Inflammatory macrophage treated with lipopolysaccharide for 1 hour (primary cell): ENCODE measurements at places on chromosomes 5 and 9.

DNA sequence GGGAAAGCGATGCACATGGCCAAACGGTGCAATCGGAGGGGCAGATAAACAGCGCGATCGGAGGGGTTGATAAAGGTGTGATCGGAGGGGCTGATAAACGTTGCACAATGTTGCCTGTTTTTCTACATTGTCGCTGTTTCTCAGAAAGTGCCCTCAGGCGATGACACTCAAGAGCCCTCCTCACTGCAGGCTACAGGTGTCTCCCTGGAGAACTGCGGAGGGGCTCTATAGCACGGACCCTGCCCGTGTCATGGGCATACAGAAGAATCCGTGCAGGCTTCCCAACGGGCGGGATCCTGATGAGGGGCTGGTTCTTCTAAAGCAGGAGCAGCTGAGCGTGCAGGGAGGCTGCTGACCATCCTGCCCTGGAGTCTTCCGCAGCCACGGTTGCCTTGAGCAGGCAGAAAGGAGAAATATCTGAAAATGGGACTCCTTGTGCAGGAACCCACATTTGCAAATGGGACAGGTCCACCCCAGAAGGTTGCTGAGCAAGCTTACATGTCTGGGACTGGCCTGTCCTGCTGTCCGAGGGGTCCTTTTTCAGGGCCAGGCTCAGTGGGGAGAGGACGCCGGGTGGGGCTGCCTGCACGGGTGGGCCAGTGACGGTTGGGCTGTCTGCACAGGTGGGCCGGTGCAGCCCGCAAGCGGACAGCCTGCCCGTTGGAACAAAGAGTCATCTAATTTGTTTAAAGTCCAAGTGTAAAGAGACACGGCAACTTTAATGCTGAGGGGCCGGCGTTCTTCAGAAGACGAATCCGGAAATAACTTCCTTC, 25.1 kb upstream of the LPCAT1 start:
- DNase-seq, result no peak

DNA sequence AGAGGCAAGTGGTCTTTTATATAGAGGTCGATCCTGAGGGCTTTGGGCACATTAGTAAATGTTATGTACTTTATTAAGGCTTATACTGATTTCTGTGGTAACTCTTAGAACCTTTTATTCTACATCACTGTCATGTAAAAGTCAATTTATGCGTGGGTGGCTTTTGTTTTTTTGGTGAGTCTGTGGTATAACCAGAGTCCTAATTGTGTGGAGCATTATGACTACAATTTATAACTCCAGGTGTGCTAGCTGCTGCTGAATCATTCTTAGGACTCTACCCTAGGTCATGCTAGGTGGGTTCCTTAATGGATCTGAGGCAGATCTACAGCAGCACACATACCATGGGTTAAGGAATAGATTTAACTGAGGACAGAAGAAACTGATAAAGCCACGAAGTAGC, 33.9 kb upstream of the KCNN2 start:
- no peak for DNase-seq

DNA sequence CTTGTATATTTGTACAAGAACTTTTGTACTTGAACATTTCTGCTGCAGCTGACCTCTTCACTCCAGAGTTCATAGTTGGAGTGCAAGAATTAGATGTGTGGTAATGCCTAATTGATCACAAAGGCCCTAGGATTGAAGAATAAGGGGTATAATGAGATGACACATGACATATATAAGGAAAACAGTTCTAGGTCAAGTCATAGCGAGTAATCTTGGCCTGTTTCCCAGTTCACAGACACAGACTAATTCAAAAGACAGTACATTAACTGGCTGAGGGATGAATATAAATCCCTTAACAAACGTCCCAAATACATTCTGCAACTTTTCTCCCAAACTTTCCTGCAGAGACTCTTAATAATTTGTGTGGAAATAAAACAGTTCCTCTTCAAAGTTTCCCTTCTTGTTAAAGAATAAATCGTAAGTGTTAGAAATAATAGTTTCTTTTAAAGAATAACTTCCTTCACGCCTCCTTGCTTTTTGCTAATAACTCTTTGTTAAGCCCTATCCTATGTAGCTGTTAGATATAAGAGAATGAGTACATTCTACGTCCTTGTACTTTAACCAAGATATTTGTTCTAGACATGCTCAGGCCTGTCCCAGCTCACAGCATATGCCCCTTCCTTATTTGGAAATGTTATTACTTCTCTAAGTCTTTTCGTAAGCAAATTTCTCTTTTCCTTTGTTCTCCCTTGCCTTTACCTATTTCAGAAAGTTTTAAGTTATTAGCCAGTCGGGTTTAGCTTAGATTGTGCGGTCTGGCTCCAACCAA, 556.4 kb upstream of the CTNND2 start:
- no peak for DNase-seq

DNA sequence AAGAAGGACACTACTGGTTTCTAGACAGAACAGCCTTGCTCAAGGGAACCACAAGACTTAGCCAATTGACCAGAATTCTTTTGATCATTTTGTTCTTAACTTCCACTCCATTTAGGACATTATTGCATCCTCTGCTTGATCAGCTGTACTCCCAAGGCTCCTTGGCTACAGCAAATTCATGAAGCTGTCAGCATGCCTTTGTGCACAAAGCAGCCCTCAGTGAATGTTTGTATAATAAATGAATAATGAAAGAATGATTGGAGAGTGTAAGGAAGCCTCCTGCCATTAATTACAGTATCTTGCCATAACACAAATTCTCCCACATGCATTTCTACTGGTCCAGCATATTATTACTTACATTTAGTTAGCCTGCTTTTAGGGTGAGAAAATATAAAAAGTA, 449.6 kb downstream of the SLCO4C1 start:
- no peak for DNase-seq

GRCh38 chr9:18981476-18982261, 51.3 kb downstream of the SAXO1 start:
- DNase-seq, result no peak

DNA sequence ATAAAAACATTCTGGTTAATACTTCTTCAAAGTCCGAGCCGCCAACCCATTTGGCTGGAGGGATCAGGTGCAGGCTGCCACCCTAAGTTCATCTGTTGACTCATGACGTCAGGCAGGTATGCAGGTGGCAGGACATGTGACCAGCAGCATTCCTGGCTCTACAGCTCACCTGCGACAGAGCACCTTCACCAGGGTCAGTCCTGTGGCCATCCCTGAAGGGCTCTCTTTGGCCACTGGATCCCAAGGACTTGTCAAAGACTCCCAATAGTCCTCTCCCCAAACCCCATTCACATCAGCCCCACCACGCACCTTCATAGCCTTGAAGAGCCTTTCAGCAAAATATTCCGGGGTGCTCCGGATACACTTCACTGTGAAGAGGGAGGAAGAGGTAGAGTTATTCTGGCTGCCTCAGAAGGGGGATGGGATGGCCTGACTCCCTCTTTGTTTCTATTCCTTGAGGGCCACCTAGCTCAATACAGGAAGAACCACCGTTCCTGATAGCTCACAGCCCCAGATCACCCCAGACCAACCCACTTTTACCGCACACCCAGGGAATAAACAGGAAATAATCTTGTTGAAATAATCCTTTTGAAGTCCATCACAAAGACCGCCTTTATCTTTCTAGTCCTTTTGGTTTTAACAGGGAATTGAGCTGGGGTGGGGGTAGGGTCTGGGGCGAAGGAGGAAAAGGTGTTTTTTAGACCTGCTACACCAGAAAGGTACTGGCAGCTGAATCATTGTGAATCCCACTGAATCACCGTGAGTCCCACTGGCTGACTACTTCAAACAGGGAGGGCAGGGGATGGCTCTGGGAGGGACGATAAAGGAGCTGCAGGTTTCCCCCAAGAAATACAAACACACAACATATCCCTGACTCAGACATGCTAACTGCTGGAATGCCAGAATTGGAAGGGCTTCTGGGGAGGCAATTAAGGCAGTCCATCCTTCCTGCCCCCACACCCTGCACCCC, 26.4 kb downstream of the ANXA6 start:
- DNase-seq, result no peak
